ENCODE measurements at places on chromosomes 2 and 18. TPM values are rescaled to one million over a fixed set of nuclear protein-coding genes. Genes with fewer than 3 reads are reported as not detected.

REG1B gene
- total RNA-seq: not detected

DARS1 gene
- total RNA-seq: 72.8 TPM

GREB1 gene
- total RNA-seq: 0.31 TPM

REG3A gene
- not detected for total RNA-seq

MBOAT2 gene
- total RNA-seq: 72.4 TPM

IL36G gene
- 5.0 TPM for total RNA-seq

TMEM247 gene
- total RNA-seq: not detected

CPO gene
- total RNA-seq: not detected

AQP12A gene
- total RNA-seq: not detected

MAP3K19 gene
- total RNA-seq: not detected

HOXD12 gene
- not detected for total RNA-seq

PMAIP1 gene
- 16.2 TPM for total RNA-seq

CTLA4 gene
- not detected for total RNA-seq

ASB18 gene
- not detected for total RNA-seq

HES6 gene
- total RNA-seq: 8.4 TPM

RELCH gene
- 6.4 TPM for total RNA-seq

UGT1A8 gene
- not detected for total RNA-seq

OR6B3 gene
- total RNA-seq: not detected

CPS1 gene
- total RNA-seq: 14.5 TPM

Data from hair follicular keratinocyte (primary cell).